Glutamatergic neuron (in vitro differentiated cells): ENCODE measurements at places on chromosomes 16 and 17.

DNA sequence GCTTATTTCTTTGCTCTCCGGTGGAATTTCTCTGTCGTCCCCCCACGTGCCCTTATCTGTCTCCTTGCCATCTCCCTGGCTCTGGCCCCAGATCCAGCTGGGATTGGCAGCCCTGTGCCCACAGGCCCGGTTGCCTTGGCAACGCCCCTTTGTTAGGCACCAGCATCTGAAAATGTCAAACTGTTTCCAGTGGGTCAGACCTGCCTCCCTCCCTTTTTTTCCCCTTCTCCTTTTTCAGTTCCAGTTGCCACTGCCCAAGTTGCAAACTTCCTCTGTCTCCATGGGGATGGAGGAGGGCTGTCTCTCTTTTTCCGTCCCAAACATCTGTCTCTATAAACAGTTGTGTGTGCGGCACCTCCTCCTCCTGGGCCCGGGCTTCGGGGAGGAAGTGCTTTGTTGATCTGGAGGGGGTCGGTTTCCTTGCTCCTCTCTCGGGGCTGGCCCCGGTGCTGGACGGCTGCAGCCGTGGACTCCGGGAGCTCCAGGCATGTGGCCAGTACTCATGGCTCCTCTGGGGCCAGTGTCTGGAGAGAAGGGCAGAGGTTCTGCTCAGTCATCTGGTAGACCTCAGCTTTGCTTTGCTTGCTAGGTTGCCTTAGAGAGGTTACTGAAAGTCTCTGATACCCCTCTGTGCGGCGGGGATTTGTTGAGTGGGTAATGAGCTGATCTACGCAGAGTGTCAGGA lies 35.3 kb downstream of the SOCS3 start:
- DNase-seq, result no peak

DNA sequence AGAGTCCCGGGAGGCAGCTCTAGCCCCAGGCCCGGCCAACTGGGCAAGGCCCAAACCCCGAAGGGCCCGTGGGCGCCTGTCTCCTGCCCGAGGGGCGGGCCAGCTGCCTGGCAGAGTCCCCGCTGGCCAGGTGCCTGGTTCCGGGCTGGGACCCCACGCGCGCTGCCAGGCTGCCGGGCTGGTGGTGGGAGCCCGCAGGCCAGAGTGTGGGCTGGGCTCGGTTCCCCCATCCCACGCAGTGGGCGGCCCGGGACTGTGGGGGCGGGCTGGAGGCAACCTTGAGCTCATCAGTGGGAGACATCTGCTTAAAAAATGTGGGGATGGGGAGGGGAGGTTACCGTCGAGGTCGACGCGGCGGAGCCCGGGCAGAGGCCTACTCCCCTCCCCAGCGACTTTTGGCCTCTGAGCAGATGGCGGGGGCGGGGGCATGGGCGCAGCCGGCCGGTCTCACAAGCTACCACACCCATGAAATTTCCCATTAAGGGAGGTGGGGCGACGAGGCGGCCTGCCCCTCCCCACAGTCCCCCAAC lies 176.4 kb upstream of the GSE1 start:
- DNase-seq, result peak; percentile 89

GRCh38 chr17:73293480-73293911 lies 18.3 kb downstream of the CDC42EP4 start:
- DNase-seq, result no peak

GRCh38 chr17:27473190-27473747 lies 17.0 kb downstream of the KSR1 start:
- DNase-seq, result no peak

DNA sequence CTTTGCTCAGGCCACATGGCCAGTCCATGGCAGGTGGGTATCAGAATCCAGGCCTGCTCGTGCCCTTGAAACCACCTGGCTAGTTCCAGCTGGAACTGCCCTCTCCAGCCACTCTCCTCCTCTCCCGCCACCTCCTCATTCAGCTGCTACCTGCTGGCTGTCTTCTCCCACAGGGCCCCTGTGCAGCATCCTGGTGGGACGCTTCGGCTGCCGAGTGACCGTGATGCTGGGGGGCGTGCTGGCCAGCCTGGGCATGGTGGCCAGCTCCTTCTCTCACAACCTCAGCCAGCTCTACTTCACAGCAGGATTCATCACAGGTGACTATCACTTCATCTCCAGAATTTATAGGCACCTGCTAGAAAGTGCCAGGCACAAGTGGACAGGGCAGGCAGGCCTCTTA lies 10.1 kb downstream of the SLC16A5 start:
- no peak for DNase-seq

DNA sequence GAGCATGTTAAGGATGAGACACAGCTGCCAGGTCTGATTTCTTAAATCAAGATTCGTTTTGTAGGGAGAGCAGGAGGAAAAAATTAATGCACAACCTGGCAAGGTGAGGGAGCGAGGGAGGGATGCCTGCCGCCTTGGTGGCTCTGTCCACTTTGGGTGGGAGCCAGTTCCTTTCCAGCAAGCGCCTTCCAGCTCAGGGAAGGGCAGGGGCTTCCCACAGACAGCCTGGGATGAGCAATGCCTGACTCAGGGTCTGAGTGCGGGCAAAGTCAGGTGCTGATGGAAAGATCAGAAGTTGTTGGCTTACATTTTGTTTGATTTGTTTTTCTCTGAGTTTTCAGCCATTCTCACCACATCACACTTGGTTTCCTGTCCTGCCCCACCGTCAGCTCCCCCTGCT lies 220.7 kb downstream of the ENGASE start:
- DNase-seq, result no peak

DNA sequence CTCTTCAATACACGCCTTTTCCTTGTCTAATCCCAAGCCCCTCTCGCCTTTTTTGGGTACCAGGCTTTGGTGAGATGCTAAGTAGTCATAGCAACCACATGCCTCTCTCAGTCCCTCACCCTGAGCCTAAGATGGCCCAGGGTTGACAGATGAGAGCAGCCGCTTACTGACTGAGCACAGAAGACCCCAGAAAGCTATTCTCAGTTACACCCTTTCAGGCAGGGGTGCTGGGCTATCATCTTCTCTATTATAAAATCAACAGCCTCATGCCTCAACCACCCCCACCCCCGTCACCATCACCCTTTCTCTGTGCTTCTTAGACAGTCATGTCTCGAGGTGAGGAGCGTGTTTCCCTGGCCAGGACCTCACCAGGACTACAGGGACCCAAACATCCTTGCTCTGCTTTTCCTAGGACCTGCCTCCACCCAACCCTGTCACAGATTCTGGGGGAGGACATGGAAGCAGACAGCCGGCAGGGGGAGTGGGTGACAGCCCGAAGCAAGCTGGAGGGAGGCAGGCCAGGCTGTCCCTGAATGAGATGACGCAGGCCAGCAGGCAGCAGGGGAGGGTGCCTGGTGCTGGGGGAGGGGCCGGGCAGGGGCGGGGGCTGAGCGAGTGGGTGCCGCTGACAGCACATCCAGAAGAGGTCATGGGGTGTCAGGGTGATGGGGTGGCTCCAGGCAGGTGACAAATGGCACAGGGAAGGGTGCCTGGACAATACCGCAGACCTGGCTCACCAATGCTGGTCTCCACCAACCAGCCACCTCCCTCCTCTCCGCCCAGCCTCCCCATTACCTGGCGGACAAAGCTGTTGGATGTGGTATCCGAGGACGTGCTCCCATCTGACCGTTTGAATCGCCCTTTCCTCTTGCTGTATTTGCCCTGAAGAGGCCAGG lies 3.1 kb downstream of the CACNB1 start:
- peak; percentile 78 for DNase-seq

- DNase-seq, result peak; percentile 73
Observed at GRCh38 chr16:49698453-49698815, 157.5 kb downstream of the ZNF423 start.

- no peak for DNase-seq
Observed at GRCh38 chr17:4206962-4207361, 56.8 kb downstream of the ANKFY1 start.

GRCh38 chr17:12800855-12801365 lies 11.6 kb downstream of the ARHGAP44 start:
- no peak for DNase-seq

DNA sequence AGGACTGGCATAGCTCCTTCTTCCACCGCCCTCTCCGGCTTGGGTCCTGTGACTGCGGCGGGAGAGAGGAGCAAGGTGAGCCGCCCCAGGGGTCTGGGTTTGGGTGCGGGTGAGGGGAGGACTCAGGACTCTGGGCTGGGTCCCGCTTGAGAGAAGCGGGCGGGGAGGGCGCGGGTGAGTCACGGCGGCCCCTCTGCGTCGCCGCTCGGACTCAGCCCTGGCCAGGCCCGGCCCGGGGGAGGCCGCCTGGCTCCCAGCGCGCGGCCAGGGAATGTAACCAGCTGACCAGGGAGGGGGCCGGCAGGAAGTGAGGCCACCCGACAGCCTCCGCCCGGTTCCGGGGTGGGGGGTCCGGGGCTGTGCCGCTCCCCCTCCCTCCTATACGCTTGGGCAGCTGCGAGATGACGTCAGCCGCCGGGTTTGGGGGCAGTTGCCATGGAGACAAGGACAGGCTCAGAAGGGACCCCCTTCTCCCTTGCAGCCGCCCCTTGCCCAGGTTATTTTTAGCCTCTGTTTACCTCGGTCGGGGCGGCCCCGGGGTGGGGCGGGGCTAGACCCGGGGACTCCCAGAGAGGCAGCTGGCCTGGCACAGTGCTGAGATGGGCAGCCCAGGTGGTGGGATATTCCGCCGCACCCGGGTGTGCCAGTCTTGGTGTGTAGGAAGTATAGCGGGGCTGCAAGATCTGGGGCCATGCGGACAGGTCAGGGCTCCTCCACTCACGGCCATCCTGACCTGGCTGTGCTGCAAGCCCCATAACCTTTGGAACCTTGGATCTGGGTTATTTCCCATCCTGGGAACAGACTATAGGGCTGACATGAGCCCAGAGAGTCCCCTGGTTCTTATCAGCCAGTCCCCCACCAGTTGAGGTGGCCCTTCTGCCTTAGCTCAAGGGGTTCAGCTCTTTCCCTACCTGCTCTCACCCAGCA lies 1.6 kb downstream of the RIPOR1 start:
- DNase-seq, result peak; percentile 67

- no peak for DNase-seq
Observed at GRCh38 chr16:6038941-6039645, 941.5 kb upstream of the EEF2KMT start.

GRCh38 chr17:82386255-82386831 lies 14.8 kb downstream of the UTS2R start:
- no peak for DNase-seq

- DNase-seq, result no peak
Observed at GRCh38 chr16:1500465-1501150, 7.4 kb downstream of the TELO2 start.

DNA sequence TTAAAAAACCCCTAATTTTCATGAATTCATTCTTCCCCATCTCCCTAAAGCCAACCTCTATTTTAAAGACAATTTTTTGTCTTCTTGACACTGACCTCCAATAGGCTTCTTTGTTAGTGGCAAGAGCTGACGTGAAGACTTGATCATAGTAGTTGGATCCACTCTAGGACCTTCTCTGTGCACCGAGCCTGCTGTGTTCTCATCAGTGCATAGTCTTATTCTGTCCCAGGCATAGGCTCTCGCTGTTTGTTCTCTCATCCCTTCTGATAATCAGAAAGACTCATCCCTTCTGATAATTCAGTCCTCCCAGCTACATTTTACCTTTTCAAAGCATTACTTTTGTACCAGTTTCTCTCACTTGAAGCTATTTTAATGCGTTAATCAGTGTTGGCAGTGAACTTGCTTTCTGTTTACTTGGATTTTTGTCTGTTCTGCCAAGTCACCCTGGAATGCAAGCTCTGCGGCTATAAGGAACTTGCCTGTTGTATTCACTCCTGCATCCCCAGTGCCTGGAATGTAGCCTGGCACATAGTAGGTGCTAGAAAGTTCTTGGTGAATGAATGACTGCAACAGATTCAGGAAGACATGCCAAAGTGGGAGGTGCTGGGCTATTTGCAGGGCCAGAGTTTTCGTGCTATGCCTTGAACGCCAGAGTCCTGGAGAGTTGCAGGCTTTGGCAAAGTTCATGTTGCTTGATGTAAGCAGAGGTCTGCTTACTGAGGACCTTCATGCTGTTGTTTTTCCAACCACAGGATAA lies 147.6 kb upstream of the MPHOSPH6 start:
- DNase-seq, result no peak

- peak; percentile 88 for DNase-seq
Observed at GRCh38 chr17:12789481-12790248, at the start of gene ARHGAP44. Gene ARHGAP44, plus strand, starts transcription at chr17:12789498. Its CDS starts 341 bp downstream, at chr17:12789839.

- DNase-seq, result no peak
Observed at GRCh38 chr16:10871157-10871991, 5.6 kb upstream of the CIITA start.

- no peak for DNase-seq
Observed at GRCh38 chr16:7561908-7562405, 229.3 kb downstream of the RBFOX1 start.

GRCh38 chr16:54585094-54585997 lies 298.8 kb upstream of the IRX3 start:
- DNase-seq, result no peak

GRCh38 chr16:82761236-82761635 lies 134.5 kb downstream of the CDH13 start:
- DNase-seq, result no peak
